ENCODE measurements at places on chromosomes 2 and 18.

DNA sequence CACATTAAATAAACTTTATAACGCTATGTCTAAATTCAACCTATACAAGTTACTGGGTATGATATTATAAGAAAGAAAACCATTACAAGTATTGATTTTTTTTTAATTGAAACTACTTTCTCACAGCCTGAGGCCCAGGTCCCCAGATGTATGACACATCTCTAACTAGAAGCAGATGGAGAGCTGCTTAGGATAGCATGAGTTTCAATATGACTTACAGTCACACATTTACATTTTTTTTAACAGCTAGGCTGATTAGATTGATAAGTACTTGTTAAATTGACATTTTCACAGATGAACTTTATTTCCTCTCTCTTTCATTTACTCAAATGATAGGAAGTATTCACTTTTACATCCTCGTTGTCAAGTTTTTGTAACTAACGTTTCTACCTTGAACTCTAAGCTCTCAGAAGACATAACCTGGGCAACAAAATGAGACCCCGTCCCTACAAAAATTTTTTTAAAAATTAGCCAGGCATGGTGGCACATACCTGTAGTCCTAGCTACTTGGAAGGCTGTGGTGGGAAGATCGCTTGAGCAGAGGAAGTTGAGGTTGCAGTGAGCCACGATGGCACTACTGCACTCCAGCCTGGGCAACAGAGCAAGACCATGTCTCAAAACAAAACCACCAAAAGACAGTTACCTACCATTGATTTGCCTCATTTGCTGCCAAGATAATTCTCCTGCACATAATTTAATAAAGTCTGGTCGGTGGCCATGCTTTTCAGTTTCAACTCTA lies 52.4 kb downstream of the STK39 start:
- no peak for DNase-seq

GRCh38 chr18:53080687-53081086 lies 740.7 kb downstream of the DCC start:
- no peak for DNase-seq

GRCh38 chr2:96687711-96688640 lies 45.4 kb downstream of the FER1L5 start:
- DNase-seq, result no peak

DNA sequence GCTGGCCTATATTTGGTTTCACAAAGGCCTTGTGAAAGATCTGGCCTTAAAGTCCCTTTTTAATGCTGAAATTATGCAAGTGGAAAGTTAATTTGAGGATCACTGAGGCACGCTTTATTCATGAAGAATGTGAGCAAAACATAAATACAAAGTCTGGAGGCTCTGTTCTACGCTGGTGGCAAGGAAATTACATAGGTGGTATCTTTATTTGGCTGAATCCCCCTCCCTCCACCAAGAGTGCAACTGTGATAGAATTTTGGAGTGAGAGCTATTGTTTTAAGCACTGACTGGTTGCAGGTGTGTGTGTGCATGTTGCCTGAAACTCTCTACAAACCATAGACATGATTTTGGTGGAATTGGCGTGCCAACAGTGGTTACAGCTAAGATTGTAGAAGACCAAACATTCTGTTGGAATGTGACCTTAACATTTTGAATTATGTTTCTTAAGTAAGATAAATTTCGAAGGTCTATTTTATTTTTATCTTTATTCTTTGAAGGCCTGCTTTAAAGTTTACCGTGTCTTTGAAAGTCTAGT lies 114.3 kb downstream of the SPTBN1 start:
- DNase-seq, result no peak

DNA sequence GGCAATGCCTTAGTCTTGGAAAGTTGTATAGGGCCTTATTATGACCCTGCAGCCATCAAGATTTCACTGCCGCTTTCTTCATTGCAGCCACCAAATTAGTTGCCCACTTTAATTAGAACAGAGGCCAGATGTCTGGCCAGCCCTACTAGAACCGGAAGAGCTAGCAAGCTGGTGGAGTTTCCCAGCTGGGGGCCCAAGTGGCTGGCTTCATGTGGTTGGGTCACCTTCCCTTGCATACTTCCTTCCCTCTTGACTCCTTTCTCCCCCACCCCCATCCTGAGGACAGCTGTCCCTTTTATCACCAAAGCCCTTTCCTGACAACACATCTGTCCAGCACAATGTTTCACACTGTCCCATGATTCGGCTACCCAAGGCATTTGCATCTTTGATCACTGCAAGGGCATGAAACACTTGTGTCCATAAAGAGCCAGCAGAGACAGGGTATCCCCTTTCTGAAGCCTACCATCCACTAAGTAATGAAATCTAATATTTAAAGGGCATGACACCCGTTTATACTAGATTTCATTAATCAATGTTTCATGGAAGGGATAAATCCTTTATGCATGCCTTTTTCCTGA lies 187.2 kb downstream of the BCL11A start:
- DNase-seq, result no peak

- DNase-seq, result no peak
These were observed at the start of gene CACNB4 for GRCh38 chr2:152098496-152099366. Gene CACNB4, minus strand, starts transcription at chr2:152099044.

DNA sequence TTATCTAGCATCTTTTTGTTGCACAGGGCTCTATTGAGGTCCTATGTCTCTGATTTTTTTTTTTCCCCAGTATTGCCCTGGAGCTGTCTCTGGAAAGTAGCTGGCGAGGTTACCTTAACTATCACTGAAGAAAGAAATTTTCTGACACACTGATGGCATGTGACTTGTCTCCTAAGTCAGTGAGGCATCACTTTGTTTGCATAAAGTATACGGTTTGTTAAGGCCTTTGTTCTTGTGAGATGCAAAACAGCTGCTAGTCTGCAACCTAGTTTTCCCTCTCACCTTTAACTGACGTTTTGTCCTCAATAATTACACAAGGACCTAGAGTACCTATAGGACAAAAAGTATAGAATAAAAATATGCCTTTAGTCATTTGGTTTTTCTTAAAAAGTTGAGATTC lies 41.8 kb downstream of the UBXN4 start:
- no peak for DNase-seq

DNA sequence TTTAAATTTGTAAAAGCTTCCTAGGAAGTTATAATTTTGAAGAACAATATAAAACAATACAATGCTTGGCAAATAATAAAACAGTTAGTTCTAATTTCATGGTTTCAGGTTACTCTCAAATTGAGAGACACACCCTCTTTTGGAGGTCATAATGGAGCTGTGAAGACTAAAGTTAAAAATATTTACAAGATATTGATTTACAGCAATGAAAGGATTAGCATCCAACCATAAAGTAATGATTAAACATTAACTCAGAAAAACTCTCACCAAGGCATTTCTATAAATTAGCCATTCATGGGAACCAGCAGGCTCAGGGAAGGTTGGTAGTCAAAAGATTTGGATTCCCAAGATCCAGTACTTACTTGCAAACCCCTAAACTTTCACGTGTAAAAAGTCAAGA lies 6.4 kb downstream of the DPP4 start:
- no peak for DNase-seq

DNA sequence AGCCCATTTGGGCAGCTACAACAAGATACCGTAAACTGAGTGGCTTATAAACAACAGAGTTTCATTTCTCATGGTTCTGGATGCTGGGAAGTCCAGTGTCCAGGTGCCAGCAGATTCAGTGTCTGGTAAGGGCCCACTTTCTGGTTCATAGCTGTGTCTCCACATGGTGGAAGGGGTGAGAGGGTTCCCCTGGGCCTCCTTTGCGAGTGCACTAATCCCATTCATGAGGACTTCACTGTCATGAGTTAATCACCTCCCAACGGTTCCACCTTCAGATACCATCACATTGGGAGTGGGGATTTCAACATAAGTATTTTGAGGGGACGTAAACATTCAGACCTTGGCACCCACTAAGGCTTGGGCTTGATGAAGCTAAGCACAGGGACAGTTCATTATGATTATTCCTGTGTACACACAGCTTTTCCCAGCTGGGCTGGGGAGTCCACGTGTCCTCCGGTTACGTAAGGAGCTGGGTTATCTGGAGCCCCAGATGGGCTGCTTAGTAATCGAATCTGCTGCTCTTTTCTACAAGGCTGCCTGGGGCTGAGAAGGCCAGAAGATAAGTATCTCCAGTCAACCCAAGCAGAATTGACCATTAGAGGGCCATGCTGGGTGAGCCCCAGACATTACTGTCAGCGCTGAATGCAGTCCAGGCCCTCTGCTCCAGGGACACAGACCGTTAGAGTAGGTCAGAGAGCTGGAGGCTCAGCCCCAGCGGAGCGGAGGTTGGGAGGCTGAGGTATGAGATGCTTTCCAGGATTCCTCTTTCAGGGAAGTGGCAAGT lies 42.7 kb downstream of the EPAS1 start:
- no peak for DNase-seq

- no peak for DNase-seq
These were observed 496.8 kb upstream of the ZEB2 start for GRCh38 chr2:145016711-145017110.

DNA sequence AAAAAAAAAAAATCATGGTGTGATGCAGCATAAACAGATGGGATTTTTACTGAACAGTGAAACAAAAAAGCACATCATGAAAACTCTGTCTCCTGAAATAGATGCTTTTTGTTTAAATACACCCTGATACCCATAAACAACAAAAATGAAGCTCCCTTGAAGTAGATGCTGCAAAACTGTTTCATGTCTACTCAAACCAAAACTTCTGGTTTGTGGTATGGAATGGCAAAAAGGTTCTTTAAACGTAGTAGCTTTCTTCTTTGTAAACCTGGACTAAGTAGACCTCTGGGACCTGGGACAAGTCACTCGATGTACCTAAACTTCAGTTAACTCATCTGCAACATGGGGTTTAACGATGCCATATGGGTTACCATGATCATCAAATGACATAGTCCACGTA lies 64.4 kb upstream of the RAPH1 start:
- DNase-seq, result no peak

- DNase-seq, result no peak
These were observed 45.9 kb upstream of the ASAP2 start for GRCh38 chr2:9160732-9161131.

DNA sequence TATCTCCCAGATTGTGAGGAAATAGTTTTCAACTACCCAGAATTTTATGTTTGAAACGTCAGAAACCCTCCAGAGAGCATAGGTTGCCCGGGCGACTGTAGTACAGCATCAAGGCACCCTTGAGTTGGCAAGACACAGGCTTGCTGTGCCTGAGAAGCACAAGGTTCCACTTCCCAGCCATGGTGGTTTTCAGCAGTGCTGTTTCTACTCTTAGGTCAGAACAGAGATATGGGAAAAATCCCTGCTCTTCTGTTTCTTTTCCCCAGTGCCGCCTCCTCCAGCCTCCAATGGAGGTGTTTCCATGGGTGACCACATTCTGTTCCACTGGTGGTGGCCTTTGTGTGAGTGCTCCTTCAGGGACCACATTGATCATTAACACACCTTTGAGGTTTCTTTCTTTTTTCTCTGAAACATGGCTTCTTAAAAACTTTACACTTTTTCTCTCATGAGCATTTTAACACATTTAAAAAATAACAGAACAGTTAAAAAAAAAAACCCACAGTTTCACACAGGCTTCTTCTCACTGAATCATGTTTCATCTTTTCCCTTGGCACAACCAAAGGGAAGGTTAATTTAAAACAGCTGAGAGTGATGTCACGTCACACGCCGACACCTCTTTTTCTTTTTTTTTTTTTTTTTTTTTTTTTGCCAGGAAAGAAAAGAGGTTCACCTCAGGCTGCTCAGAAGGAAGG lies 229.3 kb upstream of the HDAC4 start:
- no peak for DNase-seq

- DNase-seq, result no peak
These were observed 146.7 kb downstream of the TSN start for GRCh38 chr2:121902171-121902591.
